ENCODE measurements at places on chromosomes 4 and X.

GRCh38 chrX:23888887-23889501 is 18.7 kb downstream of the APOO start:
- no peak for DNase-seq

DNA sequence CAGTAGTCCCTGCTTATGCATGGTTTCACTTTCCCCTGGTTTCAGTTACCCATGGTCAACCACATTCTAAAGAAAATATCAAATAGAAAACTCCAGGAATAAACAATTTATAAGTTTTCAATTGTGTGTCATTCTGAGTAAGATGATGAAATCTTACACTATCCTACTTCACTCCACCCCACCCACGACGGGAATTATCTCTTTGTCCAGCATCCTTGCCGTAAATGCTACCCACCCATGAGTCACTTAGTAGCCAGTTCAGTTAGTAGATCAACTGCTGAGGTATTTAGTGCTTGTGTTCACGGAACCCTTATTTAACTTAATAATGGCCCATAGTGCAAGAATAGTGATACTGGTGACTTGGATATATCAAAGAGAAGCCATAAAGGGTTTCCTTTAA is 91.4 kb downstream of the KLHL13 start:
- DNase-seq: no peak

- no peak for DNase-seq
Measured at GRCh38 chr4:74906771-74907170, 26.1 kb upstream of the PARM1 start.

DNA sequence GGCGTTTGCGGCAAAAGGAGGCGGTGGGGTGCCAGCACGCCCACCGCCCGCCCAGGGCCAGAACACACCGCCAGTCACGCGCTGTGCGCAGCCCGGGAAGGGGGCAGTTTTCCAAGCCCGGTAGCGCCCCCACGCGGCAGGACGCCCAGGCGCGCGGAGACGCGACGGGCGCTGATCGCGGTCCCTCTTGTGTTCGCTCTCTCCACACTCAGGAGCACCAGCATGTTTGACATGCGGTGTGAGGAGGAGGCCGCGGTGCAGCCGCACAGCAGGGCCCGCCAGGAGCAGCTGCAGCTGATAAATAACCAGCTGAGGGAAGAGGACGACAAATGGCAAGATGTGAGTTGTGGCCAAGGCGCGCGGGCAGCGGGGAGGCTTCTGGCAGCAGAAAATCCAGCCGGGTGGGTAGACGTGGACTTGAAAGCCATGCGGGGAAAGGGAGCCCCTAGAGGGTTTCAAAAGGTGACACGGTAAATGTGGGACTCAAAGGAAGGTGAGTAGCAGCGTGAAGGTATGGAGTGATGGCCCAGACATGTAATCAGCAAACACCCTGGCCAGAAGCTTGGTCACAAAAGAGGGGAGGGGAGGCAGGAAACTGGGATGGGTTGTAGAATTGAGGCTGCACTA is 104.1 kb downstream of the PHOX2B start:
- peak; percentile 57 for DNase-seq

- DNase-seq: no peak
Measured at GRCh38 chrX:44484607-44485146, 58.0 kb downstream of the FUNDC1 start.

DNA sequence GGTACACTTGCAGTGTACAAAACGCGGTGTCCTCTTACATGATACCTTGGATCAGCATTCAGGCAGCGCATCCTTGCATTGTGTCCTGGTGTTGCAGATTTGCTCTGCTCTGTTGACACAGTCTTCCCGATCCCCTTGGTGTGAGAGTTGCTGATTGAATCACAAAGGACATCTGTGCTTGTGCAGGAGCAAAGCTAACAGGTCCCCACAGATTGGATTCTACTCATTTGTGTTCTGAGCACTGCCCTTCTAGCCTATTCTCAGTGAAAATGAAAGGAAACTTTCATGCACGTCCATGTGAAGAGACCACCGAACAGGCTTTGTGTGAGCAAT is 171.4 kb downstream of the FRMPD4 start:
- no peak for DNase-seq

- no peak for DNase-seq
Measured at GRCh38 chr4:52069571-52069970, 18.5 kb downstream of the SPATA18 start.

- no peak for DNase-seq
Measured at GRCh38 chr4:6905516-6906445, 3.8 kb upstream of the TBC1D14 start.

All from hippocampal formation (tissue), 2 donors.